ENCODE measurements at places on chromosomes 13 and 19.

DNA sequence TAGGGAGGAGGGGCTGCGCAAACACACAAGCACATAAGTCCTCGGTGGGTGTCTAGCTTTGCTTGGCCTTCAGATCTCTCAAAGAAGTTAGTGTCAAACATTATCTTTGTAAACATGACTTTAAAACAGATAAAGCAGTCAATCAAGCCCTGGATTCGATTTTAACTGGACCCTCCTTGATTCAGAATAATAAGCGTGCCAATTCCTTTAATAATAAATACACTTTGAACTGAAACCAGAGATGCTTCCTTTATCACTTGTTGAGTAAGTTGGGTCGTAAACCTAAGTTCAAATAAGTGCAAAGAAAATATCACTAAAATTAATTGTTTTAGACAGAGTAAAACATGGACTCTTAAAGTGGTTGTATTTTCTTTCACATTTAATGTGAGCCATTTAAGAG is 30.9 kb downstream of the POU4F1 start:
- no peak for DNase-seq

DNA sequence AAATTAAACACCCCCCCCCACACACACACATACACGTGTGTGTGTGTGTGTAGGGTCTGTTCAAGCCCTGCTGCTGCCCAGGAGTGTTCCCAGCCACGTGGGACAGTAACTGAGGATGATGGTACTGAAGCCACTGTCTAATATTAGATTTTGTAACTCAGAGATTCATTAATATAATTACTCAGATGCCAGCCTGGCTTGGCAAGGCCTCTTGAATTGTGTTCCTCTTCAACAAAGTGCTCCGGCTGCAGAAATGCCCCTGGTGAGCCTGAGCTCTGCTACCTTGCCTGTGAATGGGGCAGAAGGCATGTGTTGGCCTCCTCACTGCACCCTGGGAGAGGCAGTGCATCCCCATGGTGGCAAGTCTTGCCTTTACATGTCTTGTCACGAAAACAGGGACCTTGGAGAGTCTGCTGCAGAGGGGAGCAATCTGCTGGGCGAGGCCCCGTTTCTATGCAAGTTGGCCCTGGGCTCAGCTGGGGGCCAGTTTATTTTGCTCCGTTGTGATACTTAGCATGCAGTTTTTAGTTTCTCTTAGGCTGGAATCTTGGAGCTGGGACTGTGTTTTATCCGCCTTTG is 44.0 kb downstream of the NFIX start:
- DNase-seq, result no peak

- DNase-seq, result no peak
Measured at GRCh38 chr19:14028901-14029300, 953 bp downstream of the RLN3 start.

DNA sequence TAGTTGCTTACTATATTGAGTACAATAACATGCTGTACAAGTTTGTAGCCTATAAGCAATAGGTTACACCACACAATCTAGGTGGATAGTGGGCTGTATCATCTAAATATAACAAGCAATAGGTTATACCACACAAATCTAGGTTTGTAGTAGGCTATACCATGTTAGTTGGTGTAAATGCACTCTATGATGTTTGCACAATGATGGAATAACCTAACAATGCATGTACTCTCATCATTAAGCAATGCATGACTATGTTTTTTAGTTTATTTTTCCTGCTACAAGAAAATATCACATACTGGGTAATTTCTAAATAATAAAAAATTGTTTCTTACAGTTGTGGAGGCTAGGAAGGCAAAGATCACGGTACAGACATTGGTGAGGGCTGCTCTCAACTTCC is 262.5 kb downstream of the SLITRK6 start:
- no peak for DNase-seq

DNA sequence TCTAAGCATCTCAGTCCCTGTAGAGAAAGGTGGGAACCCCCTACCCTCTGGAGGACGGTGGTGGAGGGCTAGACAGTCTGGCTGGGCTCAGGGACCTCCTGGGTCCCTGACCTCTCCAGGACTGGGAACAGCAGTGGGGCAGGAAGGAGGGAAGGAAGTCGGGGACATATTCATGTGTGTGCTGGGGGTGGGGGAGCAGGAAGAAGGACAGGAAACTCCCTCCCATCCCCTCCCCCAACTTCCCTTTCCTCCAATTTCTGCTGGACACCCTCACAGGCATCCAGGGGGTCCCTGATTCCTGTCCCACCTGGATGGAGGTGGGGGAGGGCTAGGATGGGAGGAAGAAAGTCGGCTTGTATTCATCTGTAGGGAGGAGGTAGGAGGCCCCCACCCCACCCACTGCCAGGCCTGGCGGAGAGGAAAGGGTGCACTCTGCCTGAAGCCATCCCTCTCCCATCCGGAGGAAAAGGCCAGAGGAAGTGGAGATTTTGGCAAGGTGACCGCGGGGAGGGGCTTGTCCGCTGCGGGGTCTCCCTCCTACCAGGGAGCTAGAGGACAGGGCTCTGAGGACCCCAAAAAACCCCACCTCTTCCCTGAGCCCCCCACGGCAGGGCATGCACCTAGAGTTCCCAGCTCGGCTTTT is 2.3 kb downstream of the NOVA2 start:
- DNase-seq, result no peak

GRCh38 chr19:29983568-29983967 is 41.5 kb downstream of the URI1 start:
- no peak for DNase-seq

DNA sequence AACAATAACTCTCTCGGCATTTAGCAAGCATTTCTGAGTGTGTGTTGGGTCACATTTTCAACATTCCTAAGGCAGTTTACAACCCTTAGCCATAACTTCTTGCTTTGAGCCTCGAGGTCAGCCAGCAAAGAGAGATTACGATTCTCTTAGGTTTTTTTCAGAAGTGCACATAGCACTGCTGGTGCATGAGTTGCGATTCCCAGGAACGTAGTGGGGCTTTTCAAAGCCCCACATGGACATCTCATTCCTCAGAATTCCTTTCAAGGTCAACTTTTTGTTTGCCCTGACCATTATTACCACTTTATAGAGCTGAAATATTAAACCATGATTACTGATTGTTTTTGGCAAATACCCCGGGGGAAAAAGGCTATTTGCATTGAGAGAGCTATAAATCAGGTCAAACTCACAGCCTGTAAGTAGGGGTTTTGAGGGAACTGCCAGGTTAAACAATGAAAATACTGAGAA is 705.3 kb downstream of the GPC5 start:
- no peak for DNase-seq

DNA sequence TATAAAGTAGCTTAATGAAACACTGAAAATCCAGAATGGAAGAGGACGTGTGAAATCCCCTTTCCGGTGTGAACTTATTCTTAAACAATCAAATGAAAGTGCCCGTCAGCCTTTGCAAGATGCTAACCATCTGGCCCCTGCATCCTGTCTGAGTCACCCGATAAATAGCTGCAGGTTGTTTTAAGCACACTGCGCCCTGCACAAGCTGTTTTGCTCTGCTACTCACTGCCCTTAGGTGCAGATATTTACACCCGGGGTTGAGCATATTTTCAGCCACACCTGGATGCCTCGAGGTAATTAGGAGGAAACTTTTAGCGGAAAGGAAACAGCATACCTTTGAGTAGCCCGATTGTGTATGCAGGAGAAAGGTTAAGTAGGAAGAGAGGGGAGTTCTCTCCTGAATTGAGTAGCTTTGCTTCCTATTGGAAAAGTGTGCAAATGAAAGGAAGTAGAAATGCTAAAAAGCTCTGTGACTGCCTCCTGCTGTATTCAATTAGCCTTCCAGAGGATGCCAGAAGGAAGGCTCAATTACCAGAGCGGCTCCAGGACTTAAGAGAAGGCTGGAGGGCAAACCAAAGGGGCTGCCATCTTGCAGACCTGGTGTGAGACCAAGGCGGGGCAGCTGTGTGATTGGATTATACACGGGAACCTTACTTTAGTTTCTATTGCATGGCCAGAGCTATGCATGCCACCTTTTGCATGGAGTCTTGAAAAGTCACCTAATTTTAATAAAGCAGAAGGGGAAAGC is 42.5 kb downstream of the IRS2 start:
- DNase-seq, result no peak

DNA sequence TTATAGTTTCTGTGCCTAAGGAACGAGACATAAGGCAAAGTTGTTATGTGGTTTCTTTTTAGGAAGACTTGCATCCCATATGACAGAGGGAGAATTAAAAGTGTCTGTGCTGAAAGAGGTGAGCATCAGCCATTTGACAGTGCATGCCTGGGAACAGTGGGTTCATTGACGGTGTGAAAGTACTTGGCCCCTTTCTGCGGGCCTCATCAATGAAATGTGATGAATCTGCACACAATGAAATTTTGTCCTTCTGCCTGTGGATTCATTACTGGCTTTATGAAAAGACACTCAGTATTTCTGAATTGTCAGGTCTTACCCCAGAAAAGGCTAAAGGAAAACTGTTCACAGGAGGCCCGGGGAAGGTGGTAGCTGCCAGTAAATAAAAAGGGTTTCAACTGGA is 295.8 kb downstream of the FOXO1 start:
- no peak for DNase-seq

- DNase-seq, result no peak
Measured at GRCh38 chr19:35048911-35049411, 7.4 kb downstream of the HPN start.

DNA sequence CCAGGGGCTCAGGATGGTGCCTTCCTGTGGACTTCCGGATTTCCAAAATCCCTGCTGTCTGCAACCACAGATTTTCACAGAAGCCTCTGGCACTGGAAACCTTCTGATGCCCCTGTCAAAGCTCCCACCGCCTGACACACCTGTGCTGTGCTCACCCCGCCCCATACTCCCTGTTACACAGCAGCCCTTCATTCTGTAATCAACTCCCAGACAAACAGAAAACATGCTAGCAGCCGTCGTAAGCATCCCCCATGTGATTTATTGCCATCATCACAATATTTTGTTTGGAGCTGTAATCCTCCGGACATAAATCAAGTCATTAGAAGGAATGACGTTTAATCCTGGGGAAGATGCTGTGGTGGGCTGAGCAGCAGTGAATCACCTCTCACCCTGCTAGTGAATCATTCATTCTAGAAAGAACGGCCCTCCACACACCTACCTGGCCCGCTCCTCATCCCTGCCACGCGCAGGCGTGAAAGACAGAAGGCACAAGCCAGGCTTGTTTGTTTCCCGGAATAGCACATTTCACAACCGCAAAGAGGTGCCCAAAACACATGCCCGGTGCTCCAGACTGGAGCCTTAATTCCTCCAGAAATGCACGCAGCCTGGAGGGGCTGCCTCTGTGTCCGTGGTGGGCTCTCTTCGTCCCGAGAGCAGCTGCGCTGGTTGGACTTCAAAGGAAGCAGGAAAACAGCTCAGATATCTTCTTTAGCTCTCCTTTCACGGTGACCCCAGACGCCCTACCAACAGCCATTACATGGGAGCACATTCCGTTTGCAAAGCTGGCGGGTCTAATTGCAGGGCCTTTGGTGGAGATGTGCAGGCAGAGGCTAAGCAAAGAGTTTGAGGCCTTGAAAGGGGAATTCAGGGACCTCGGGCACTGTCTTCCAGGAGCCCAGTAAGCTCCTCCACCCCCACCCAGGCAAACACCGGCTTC is 41.3 kb upstream of the KCTD15 start:
- DNase-seq, result no peak

DNA sequence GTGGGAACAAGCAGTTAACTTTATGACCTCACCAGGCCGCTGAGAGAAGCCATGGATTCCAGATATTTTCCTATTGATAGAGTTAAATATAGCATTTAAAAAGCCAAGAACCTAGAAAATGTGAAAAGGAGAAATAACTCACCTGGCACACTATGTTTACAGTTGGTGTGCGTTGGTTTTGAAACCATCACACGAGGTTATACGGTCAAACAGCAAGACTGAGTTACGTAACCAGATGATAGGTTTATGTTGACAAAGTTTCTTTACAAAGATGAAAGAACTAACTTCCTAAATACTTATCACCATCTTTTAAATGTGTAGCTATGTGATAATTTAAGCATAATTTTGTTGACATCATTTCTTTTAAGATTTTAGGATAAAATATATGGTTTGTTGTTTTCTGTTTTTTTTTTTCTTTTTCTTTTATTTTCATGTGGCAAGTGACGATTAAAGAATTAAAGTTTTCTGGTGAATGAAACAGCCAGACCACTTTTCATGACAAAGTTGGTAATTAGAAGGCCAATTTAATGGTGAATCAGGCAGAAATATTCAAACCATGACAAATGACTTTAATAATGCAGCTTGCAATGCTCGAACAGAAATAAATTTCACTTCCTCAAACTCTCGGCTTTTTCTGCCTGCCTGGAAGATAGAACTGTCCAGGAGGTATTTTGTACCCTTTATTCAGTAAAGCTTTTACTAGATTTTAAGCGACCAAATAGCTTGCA is 339.1 kb upstream of the OBI1 start:
- DNase-seq, result no peak

GRCh38 chr19:32708457-32708856 is 11.1 kb upstream of the TDRD12 start:
- DNase-seq, result no peak

DNA sequence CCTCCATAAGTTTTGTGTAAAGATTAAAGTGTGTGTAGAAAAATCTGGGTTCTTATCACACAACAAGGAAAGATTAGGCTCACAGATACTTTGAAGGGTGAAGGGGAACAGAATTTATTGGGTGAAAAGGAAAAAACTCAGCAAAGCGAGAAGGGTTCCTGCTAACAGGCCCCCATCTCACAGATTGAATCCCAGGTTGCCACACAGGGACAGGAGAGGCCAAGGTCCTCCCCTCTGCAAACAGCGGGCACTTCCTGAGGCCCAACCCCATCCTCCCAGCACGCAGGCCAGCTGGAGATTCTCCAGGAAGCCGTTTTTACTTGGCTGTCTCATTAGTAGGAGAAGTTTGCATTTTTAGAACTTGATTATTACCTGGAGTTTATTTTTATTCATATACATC is 15.2 kb upstream of the ERCC5 start:
- no peak for DNase-seq

- DNase-seq, result no peak
Measured at GRCh38 chr13:108193806-108194205, 21.5 kb downstream of the LIG4 start.

- no peak for DNase-seq
Measured at GRCh38 chr19:52936151-52936953, 13.1 kb upstream of the ZNF888 start.

- no peak for DNase-seq
Measured at GRCh38 chr13:43079392-43079931, 56.1 kb downstream of the DNAJC15 start.

DNA sequence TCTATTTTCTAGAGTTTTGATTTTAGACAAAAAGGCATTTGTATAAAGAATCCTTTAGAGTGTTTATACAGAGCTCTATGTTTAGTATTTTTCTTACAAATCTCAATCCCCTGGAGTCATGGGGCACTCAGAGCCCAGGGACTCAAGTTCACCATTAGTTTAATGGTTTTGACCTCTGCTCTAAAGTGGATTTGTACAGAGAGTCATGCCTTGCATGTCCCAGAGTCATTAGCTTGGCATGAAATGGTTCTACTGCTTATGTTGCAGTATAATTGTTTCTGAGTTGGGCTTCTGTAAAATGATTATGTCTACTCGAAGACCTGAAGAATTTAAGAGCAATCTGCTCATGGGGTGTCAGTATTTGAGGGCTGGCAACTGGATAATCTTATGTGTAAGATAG is 406.2 kb downstream of the DLEU7 start:
- DNase-seq, result peak; percentile 49
